ENCODE measurements at places on chromosomes 1 and 21.

DNA sequence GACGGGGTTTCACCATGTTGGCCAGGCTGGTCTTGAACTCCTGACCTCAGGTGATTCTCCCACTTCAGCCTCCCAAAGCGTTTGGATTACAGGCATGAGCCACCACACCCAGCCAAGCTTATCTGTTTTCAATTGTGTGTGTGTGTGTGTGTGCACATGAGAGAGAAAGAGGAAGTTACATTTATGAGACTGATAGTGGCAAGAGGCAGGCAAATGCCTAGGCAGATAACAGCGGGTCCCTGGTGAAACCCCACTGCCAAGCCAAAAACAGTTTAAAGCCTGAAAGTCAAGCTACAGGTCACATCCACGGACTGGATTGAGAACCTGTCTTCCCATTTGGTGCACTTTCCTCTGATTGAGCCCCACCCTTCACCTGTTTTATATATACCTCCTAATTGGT, 35.1 kb upstream of the IFNGR2 start:
- no peak for DNase-seq

- no peak for DNase-seq
Measured at GRCh38 chr1:110123224-110123623, 11.0 kb downstream of the UBL4B start.

DNA sequence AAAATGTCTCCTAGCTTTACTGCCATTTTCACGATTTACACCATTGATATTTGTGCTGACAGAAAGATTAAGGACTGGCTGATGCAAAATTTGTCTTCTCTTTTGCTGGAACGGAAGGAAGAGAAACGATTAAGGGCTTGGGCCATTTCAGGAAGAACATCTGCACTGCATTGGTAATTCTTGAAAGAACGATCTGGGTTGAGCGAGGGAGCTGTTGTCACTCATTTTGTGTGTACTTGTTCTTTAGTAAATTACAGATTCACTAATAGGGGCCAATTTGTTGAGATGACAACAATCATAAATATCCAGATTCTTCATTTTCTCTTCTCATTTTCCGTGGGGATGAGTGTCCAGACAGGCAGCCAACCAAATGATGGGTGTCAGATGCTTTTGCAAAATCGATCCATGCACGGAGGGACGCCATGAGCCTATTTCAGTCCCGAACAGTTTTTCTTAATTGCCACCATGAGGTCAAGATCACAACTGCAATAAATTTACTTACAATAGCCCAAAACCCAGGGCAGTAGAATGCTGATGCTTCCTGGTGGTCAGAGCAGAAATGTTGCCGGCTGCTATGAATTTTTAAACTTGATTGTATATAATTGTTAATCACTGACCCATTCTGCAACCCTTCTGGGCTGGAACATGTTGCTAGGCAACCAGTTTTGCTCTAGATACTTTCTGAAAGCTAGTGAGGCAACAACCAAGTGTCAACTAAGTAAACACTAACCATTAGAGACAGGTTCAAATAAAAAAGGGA, 132.4 kb upstream of the TIAM1 start:
- no peak for DNase-seq

- no peak for DNase-seq
Measured at GRCh38 chr1:18279351-18280074, 171.9 kb downstream of the IGSF21 start.

- DNase-seq = no peak
Measured at GRCh38 chr1:223700942-223701637, 11.2 kb upstream of the CAPN2 start.

- DNase-seq = no peak
Measured at GRCh38 chr21:46083791-46084561, 13.9 kb upstream of the COL6A2 start.

- DNase-seq = no peak
Measured at GRCh38 chr1:176919386-176920378, 244.8 kb downstream of the ASTN1 start.

DNA sequence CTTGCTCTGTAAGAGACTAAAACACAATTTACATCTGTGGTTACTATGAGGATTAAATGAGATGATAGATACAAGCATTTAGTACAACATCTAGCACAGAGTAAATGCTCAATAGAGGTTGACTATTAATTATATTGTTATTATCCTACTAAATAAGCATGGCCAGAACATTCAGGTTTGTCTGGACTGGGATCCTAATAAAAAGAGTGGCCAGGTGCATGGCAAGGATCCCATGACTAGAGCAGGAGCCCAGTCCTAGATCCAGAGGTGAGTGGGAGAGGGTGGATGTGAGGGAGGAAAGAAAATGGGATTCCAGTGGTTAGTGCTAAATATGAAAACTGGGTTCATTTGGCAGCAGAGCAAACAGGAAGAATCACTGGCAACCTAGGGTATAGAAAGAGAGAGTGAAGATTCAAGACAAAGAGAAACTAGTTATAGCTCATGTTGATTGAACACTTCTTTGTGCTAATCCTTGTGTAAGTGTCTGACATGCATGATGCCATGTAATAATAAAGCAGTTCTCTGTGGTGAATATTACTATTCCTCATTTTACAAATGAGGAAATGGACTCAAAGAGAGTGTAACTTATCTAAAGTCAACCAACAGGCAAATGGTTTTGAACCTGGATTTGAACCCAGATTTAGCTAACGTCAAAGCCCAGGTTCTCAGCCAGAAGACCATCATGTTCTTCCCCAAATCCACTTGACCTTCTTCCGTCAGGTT, 71.1 kb upstream of the FGGY start:
- no peak for DNase-seq

DNA sequence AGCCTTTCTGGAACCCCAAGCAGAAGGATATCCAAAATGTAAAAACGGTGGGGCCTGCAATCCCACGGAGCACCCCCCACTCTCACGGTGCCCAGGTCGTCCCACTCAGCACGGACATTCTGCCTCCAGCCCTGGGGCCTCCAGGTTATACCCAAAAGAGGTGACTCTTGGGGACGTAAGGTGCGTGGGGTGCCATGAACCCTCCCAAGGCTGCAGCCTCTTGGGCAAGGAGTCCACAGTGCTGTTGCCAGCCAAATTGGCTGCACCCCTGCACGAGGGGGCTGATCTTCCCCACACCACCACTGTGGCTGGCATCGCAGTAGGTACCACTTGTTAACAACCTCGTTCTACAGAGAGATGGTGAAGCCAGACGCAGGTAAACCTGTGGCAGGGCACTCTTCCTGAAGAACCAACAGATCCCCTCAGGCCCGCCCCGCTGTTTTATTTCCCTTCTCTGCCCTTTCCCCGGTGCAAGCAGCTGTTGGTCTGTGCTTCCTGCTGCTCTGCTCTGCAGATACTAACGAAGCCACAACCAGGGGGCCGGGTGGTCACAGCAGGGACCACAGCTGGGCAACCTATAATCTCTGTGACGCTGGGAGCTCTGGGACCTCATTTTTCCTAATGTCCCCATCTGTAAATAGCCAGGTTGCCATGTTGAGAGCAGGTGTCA, 8.7 kb downstream of the TFF3 start:
- DNase-seq = no peak

DNA sequence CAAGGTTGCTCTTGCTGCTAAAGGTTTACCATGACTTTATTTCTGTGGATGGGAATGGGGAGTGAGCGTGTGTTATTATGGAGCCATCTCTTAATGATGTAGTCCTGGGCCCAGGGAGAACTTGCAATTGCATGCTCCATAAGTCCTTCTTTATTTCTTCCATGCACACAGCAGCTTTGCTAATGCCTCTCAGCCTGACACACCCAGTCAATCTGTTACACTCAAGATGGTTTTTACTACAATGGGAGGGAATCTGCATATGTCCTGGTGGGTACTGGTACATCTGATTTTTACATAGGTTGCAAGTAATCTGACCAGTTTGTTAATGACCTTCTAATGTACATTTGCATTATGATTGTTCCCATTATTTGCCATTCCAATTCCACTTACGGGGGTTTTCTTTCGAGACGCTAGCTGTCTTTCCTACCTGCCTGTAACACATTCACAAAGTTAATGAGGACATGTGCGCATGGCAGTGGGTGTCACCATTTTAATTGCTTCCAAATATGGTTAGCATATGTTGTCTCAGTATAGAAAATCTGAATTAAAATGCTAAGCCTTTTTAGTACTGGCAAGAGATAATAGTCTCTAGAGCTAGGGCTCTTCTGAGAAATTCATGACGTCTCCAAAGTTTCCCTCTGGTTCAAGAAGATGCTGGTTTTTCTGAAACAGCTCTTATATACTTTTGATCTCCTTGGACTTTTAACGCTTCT, 188.2 kb downstream of the GRIK1 start:
- DNase-seq = no peak

- no peak for DNase-seq
Measured at GRCh38 chr1:236887081-236887480, 92.0 kb downstream of the MTR start.

GRCh38 chr1:62386351-62387121, 50.3 kb upstream of the USP1 start:
- DNase-seq = no peak

GRCh38 chr21:26332867-26333266, 162.3 kb upstream of the APP start:
- no peak for DNase-seq

DNA sequence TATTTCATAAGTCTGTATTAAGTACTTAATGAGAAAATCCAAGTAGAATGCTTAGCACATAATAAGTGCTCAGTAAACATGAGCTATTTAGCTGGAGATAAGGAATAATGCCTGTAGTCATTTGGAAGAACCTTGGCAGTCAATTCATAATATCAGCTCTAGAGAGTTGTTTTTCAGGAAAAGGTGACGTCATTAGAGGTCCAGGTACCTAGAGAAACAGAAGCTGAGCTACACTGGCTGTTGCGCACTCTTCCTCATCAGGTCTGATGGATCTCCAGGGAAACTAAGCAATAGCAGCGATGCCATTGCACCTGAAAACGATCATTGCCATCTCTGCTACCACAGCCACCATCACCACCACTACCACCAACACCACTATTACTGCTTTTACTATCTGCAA, 187.8 kb upstream of the PLD5 start:
- no peak for DNase-seq

- DNase-seq = no peak
Measured at GRCh38 chr1:45071567-45071966, 59.5 kb downstream of the UROD start.

GRCh38 chr1:29197590-29197924, 15.9 kb upstream of the SRSF4 start:
- no peak for DNase-seq

GRCh38 chr1:82813386-82813785, 1012.7 kb downstream of the ADGRL2 start:
- no peak for DNase-seq

DNA sequence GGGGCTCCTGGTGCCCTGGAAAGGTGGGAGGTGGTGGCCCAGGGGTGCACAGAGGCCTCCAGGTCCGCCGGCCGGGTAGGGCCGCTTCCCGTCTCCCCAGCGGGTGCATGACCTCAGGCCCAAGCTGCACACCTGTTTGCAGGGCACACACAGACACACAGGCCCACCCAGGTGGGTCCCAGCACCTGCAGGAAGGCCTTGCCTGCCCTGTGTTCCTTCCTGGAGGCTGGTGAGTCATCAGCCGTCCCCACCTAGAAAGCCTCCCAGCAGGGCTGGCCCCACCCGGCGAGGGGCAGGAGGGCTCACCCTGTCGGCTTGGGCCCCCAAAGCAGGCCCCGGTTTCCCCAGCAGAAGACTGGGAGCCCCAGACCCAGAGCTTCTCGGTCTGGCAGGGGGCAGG, 23.6 kb upstream of the TTLL10 start:
- no peak for DNase-seq

GRCh38 chr1:15578921-15579682, 5.7 kb downstream of the AGMAT start:
- no peak for DNase-seq

GRCh38 chr21:34733852-34734251, 65.1 kb downstream of the CLIC6 start:
- DNase-seq = no peak

Measured in stimulated activated CD8-positive, alpha-beta memory T cell treated with anti-CD3 and anti-CD28 coated beads, Interleukin-4, amount 100 ng/mL, for 4 hours (primary cell).